ENCODE measurements at places on chromosomes 6 and 20.
A peak's percentile ranks its signal among the peaks of the same experiment; 100 is the strongest.

GRCh38 chr20:46139908-46140482, 21.9 kb downstream of the CD40 start:
- DNase-seq: peak; percentile 82

DNA sequence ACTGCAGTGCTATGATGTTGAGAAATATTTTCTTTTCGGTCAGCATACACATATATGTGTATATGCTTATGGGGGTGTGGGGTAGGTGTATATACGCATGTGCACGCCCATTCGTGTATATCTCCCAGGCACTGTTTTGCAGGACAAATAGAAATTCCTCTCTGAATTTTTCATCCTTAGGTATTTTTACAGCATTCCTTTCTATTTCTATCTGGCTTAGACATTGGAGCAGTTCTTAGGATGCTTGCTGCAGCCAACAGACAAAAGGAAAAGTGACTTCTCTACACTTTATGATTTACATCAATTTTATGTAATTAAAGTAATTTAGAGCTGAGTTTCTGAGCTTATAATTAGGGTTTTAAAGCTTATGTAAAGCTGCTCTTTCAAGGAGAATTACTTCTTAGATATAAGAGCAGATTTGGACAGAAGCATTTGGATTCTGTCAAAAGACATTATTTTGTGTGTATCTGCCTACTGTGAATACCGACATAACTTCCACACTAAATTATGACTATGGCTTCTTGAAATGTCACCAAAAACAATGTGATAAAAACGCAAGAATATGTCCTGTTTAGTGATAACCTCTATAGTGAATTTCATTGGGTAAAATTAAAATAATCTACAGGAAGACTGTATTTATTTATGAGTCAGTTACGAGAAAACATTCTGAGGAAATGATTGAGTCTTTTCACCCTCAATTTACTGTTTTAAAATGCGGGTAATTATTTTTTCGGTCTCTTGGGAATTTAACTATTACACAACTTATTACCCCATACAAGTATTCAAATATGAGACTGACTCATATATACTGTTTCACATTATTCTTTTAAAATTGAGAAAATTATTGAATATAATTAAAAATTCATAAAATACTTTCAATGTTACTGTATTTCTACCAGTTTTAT, 21.3 kb upstream of the CEP43 start:
- no peak for DNase-seq

- DNase-seq: no peak
Measured at GRCh38 chr6:149909701-149910470, 12.0 kb upstream of the RAET1E start.

GRCh38 chr6:30121446-30122366, 8.8 kb upstream of the TRIM31 start:
- DNase-seq: no peak

GRCh38 chr6:56370127-56370540, 122.8 kb upstream of the COL21A1 start:
- DNase-seq: no peak

DNA sequence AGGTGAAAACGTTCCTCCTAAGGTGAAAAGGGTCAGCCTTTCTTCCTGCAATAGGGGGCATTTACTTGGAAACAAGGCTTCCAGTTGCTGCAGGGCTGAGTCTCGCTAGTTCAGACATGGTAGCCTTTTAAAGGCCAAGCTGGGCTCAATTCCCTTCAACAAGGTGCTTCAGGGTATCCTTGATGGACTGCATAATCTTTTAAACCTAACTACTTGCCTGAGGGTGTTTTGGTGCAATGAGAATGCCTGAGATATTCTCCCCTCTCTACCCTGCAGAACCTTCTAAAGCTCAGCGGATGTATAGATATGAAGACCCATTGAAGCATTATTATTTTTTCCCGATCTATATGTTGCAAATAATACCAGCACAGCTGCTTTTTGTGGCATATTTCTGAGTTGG, 416.1 kb downstream of the QKI start:
- DNase-seq: no peak

GRCh38 chr6:109015176-109015575, 79.5 kb downstream of the SESN1 start:
- peak; percentile 7 for DNase-seq

- no peak for DNase-seq
Measured at GRCh38 chr6:21323577-21323976, 270.0 kb upstream of the SOX4 start.

DNA sequence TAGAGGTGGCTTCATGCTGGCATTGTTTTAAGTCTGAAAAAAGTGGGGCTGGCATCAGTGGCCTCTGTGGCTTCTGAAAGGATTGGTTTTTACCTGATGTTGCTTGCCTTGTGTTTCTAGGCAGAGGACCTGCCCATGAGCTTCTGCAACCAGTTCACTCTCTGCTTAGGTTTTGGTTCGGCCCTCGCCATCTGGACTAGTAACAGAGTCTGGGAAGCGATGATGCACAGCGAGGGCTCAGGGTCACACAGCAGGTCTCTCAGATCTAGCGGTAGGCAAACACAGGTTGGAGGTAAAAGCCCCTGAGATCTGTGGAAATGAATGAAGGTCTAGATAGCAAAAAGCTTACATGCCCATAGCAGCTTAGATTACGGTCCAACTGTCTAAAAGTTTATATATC, 6.8 kb upstream of the RBL1 start:
- peak; percentile 16 for DNase-seq

GRCh38 chr6:145009711-145010110, 724.6 kb downstream of the UTRN start:
- DNase-seq: peak; percentile 2

- DNase-seq: no peak
Measured at GRCh38 chr6:71326611-71327010, 38.0 kb downstream of the OGFRL1 start.

DNA sequence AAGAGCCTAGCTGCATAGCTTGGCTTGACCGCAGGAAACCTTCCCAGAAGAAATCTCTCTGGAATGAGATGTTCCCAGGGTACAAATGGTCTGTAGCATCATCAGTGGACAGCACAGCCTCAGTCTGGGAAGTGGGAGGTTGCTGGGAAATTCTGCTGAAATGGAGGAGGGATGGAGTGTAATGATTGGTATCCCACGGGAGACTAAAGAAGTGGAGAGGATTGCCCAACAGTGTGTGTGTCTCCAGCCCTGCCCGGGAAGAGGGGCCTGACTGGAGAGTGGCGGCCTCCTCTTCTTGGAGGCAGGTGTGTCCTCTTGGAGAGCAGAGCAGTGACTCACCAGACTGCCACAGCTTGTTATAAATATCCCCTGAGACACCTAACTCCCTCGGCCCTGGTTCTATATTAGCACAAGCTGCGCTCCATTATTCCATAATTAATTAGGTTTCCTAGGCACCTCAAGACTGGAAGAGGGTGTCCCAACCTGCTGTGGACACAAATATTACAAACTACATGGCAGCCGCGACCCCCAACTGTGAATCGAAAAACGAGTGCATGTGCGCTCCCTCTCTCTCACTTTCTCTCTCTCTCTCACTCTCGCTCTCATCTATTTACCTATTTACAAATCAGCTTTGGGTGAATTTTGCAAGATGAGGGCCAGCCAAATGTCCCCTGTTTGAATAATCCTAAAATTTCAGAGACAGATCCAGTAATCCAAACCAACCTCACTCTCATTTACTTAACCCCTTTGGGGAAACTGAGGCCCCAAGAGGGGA, 68.8 kb downstream of the FGD2 start:
- DNase-seq: peak; percentile 88

- DNase-seq: no peak
Measured at GRCh38 chr6:41346441-41346840, 11.0 kb downstream of the NCR2 start.

DNA sequence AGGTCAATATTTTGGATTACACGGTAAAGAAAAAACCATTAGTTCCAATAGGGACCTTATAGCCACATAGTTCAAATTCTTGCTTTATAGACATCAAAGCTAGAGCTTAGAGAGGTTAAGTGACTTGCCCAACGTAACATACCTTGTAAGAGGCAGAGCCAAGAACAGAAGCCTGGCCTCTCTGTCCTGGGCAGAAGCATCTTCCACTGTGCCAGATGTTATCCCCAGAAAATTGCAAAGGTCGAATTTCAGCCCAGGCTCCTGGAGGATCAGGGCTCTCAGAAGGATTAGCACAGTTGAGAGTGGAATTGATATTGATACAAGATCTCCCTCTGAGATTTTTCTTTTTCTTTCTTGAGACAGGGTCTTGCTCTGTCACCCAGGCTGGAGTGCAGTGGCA, 6.1 kb downstream of the SMIM28 start:
- peak; percentile 51 for DNase-seq

DNA sequence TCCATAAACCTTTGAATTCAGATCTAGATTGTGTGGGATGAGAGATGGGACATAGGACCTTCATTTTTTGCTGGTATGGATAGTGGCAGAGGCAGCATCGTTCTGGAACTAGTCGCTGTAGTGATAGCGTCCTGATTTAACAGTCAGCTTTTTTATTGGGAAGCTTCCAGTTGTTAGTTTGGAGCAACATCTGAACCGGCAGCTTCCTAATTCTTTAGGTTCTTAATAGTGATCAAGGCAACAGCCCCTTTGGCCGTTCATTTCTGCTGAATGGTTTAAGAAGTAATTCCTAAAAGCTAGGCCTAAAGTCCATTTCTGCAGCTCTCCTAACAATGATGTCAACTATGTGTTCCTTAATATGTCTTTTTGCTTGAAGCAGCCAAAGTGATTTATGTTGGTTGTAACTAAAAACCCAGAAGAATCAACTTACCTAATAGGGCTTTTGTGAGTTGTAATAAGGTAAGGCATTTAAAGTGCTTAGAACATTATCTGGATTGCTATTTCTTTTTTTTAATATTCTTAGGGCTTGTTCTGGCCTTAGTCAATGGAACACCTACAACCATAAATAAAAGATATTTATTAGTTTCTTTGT, 90.3 kb downstream of the SHLD1 start:
- DNase-seq: no peak

DNA sequence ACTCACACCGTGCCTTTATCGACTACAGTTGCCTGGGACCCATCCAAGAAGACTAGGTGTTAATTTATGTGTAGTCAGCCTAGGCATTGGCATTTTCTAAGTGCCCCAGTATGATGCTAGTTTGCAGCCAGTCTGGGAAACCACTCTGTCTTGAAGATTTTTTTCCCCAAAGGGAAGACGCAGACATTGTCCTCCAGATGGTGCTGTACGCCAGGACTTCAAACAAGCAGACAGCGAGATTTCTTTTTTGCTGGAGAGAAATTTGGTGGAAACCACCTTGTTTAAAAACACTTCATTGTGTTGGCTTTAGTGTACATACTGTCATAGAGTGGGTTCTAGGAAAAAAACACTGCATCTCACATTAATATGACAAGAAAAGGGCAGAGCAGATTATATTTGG, 30.0 kb downstream of the ALDH5A1 start:
- peak; percentile 51 for DNase-seq

GRCh38 chr20:9609887-9610502, 95.6 kb downstream of the LAMP5 start:
- DNase-seq: peak; percentile 75

GRCh38 chr20:51402201-51402600, 140.3 kb downstream of the NFATC2 start:
- no peak for DNase-seq

DNA sequence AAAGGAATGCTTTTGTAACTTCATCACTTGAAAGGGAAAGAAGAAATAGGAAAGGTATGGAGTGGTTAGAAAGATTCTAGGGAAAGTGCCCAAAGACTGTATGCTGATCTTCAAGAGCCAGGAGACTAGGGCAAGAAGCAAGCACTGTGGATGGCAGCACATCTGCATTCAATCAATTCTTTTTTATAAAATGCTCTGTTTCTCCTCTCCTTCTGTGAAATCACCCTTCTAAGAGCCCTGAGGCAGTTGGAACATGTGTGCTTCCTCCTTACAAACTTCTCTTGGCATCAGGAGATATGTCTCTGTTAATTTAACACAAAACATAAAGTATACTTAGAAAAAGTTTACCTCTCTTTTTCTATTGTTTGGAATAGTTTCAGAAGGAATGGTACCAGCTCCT, 1162.2 kb upstream of the GJE1 start:
- DNase-seq: no peak

DNA sequence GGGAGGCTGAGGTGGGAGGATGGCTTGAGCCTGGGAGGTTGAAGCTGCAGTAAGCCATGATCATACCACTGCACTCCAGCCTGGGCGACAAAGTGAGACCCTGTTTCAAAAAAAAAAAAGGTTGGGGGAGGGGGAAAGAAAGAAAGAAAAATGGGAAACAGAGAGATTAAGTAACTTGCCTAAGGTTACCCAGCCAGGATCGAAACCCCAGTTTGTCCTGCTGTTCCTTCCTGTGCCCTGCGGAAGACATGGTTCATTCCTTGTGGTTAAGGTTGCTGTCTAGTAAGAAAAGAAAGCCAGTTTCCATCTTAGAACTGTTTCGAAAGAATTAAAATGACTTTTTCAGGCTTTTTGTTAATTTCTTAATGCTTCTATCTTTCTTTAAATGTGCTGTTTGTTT, 29.8 kb downstream of the C6orf89 start:
- DNase-seq: no peak

GRCh38 chr6:123745895-123746294, 57.8 kb upstream of the NKAIN2 start:
- no peak for DNase-seq
